ENCODE measurements at places on chromosomes 6 and 20.

- no peak for DNase-seq
Measured at GRCh38 chr6:75065523-75065922, 140.3 kb downstream of the COL12A1 start.

- no peak for DNase-seq
Measured at GRCh38 chr6:109483735-109484057, 677 bp upstream of the ZBTB24 start.

DNA sequence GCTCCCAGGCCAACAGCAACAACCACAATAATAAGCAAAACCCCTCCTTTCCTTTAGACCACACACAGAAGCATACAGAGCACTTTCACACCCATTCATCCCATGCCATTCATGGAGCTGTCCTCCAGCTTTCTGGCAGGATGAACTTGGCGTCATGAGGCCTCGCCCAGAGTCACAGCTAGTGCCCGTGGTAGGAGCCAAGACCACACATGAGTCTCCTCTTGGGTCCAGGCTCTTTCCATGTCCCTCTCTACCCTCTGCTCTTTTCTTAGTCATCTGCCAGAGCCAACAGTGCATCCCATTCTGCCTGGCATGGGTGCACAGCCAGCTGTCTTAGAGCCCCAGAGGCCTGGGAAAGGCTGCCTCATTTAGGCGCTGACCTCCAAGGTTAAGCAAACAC is 1.8 kb upstream of the TGM3 start:
- no peak for DNase-seq

GRCh38 chr6:52283111-52283510 is 1.4 kb downstream of the MCM3 start:
- no peak for DNase-seq

GRCh38 chr20:39946931-39947330 is 742.1 kb downstream of the MAFB start:
- DNase-seq, result no peak

DNA sequence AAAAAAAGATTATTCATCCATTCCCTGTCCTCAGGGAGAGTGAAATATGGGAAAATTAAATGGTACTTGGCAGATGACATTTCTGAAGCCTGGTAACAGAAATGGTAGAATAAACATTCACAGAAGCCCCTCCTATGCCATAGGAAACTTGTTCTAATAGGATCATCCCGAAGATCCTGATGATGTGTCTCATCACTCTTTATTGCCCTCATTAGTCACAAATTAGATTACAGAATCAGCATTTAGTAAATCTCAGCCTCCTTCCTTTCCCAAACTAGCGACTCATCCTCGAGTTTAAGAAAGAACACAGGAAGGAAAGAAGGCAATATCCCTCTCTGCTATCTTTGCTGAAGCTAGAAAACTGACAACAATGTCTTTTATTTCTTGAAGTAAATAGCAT is 154.4 kb downstream of the TMEM200A start:
- no peak for DNase-seq

- no peak for DNase-seq
Measured at GRCh38 chr6:38644951-38645350, 5.2 kb upstream of the BTBD9 start.
